ENCODE measurements at places on chromosomes 6 and 20.
A peak's percentile ranks its signal among the peaks of the same experiment; 100 is the strongest.

DNA sequence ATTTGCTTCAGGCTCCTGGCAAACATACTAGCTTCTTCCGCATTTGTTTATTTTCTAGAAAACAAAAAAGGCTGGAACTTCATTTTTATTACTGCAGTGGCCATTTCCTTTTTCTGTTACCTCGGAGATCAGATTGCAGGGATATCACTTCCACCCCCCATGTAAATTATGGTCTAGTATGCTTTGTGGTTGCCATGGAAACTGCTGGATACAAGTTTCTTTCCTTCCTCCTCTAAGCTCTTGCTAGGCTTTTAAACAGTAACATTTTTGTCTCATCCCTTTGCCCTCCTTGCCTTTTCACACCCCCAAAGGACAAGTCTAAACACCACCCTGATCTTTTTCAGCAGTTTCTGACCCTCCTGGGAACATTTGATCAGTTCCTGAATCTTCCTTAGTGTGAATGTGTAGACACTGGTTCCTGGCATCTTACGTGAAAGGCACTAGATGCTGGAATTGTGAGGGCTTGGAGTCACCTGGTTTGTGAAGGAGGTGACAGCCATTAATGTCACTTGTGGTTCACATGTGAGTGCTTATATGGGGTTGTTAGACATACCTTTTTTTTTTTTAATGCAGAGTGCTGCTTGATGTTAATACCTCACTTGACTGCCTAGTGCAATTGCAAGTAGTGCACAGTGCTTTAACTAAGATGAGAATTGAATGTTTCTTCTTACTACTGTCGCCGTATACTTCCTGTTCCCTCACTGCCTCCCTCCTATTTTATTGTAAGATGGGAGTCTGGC, 181.6 kb downstream of the JARID2 start:
- no peak for DNase-seq

- DNase-seq, result no peak
Measured at GRCh38 chr6:153001767-153002612, 519 bp downstream of the MTRF1L start.

- DNase-seq, result no peak
Measured at GRCh38 chr20:24991897-24992486, 559 bp downstream of the APMAP start.

DNA sequence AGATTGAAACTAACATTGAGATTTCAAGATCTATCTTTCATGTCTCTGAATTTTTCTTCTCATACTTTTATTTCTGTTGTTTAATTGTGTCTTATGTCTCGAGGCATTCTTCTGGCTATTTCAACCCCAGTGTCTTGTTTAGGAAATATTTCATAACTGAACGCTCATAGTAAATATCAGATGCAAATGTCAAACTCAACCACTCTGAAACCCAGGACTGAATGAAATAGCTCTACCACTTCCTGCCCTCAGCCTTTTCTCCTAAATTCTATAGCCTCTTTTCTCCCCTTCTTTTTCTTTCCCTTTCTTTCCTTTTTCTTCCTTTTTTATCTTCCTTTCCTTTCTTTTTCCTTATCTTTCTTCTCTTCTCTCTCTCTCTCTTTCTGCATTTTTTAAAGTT, 7.7 kb downstream of the ISM1 start:
- DNase-seq, result no peak

GRCh38 chr6:117138425-117138824, 126.9 kb upstream of the VGLL2 start:
- no peak for DNase-seq

DNA sequence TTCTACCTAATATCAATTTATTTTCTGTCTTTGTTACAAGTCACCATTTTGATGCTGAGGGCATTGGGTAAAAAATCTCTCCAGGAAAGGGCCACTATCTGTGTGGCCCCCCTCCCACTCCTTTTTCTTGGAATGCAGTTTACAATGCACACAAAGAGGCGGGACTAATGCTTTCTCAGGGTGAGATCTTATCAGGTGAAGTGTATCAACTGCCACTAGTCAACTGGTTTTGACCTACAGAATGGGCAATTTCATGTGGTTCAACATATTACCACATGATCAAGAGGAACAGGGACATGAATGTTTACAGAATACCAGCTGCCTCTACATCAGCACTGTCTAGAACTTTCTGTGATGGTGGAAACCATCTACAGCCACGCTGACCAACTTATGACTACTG, 3.7 kb downstream of the RRBP1 start:
- DNase-seq, result no peak

DNA sequence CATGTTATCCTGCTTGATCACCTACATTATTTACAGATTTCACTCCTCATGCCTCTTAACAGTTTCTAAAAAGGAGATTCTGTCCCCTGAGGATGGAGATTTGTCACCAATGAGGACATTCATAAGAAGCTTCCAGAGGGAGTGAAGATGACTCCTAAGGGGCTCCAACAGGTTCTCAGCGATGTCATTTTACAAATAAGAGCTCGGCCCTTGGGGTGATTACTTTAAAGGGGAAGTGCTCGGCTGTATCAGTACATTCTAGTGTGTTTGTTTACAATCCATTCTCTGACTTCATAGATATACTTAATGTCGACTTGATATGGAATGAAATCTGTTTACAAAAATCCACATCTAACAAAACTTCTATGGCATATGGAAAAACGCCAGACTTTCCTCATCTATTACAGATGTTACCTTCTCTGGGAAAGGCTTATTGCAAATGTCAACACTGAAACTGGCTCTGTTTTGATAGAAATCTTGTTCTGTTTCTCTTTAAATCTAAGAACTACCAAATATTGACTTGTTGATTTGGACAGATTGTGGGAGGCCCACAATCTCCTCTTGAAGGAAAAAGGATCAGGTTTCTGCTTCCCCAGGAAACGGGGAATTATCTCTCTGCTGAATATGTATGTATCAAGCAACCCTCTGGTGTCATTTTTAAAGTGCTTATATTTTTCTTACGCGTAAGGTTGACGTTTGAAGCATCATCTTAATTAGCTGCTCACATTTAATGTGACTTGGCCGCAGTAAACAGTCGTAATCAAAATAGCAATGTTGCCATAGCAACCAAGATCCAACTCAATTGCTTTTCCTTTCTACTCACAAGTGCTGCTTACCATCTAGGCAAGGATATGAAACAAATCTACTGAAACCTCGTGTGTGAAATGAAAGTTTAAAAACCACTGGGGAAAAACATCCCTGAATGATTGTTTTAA, 95.7 kb downstream of the SHLD1 start:
- DNase-seq, result no peak

- no peak for DNase-seq
Measured at GRCh38 chr6:157542414-157543160, 161.6 kb downstream of the ZDHHC14 start.

GRCh38 chr6:137764464-137764863, 102.6 kb upstream of the TNFAIP3 start:
- DNase-seq, result no peak

DNA sequence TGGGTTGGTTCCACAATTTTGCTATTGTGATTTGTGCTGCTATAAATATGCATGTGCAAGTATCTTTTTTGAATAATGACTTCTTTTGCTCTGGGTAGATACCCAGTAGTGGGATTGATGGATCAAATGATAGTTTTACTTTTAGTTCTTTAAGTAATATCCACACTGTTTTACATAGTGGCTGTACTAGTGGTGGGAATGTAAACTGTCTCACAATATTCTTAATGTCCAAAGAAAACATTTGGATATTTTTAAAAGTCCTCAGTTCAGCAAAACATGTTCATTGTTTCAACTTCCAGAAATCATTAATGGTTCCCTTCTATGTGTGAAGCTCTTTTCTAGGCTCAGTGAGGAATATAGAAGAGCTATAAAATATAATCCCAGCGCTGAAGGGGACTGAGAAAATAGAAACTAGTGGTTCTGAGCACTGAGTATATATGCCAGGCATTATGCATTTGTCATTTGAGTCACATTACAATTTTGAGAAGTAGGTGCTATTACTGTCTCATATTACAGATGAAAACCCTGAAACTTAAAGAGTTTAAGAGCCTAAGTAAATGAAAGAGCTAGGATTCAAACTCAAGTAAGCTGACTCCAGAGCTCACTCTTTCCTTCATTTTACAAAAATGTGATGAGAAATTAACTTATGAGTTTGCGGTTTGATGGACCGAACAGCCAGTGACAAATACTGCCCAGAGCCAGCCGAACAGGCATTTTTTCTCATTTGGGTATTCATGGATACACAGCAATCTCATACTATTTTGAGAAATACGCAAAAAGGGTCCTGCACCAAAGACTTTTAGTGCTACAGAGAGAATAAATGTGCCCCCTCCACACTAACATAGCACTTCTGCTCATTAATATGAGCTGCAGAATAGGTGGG, 250.1 kb downstream of the TBX18 start:
- DNase-seq, result no peak

DNA sequence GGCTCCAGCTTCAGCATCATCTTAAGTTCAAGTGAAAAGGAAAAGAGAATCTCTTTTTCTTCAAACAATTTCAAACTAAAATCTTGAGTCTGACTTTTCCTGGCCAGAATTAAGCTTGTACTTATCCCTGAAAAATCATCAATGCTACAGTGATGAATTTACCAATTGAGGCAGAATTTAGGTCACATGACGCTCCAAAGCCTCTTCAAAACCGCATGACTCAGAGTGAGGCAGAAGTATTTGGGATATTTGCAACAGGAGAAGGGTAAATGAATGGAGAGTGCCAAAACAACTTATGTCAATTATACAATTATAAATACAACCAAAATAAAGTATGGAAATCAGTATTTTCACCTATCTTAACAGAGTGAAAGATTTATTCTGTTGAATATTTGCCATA, 515.5 kb downstream of the COL12A1 start:
- DNase-seq, result no peak

- DNase-seq, result no peak
Measured at GRCh38 chr6:87136963-87137362, 18.4 kb upstream of the ZNF292 start.

GRCh38 chr20:61960836-61961235, 104.8 kb downstream of the TAF4 start:
- no peak for DNase-seq

DNA sequence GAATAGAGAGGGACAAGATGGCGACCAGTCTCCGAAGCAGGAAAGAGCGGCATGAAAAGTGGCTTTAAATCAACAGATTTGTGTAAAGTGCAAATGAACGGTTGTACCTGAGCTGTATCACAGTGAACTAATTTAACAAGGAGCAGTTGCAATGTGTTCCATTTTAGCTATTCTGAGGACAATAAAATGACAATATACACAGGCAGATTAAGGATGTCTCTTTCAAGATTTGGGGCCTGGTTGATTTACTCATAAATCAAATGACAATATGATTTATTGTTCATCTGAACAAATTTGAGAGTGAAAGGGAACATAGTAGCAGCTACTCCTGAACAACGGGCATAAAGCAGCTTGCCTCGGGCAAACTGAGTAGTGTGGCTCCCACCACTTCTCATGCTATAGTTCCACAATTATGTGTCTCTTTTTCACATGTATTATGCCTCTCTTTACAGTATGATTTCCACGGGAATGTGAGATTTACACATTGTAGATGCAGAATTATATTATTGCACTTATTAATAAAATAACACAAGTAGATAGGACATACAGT, 204.1 kb upstream of the AGPAT4 start:
- no peak for DNase-seq

- DNase-seq, result no peak
Measured at GRCh38 chr20:44080064-44080463, 106.9 kb downstream of the JPH2 start.

- no peak for DNase-seq
Measured at GRCh38 chr6:28747083-28747630, 176.6 kb downstream of the TRIM27 start.

GRCh38 chr6:26556263-26557070, 18.3 kb downstream of the HMGN4 start:
- DNase-seq, result no peak

DNA sequence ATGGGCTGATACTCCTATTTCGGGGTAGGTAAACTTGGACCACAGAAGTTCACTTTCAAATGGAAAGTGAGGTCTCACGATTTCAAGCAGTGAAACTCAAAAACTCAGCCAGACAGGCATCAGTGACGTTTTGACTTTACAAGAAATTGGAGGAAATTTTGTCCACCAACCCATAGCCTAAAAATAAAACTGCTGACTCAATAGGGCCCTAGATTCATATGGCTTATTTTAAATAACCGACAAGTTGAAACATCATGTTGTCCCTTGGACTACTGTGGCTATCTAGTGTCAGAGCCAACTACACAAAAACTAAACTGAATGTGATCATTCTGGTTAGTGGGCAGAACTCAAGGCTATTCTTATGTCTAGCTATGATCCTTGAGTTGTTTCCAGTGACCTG, 486.3 kb downstream of the GRIK2 start:
- DNase-seq, result no peak

DNA sequence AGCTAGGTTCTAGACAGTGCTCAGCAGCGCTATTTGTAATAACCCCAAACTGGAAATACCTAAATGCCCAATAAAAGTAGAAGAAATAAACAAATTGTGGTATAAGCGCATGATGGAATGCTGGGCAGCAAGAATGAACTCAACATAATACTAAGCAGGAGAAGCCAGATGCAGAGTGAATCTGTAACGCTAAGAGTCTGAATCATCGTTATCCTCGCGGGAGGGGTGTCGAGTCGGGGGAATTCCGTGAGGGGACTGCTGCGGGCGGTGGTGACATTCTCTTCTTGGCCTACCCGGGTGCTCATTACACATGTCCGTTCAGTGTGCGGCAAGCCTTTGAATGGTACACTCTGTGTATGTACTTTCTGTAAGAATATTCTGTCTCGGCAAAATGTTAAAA, 83.7 kb downstream of the SULF2 start:
- DNase-seq, result no peak

GRCh38 chr6:29792123-29793035, 35.2 kb upstream of the HLA-G start:
- DNase-seq, result peak; percentile 64

DNA sequence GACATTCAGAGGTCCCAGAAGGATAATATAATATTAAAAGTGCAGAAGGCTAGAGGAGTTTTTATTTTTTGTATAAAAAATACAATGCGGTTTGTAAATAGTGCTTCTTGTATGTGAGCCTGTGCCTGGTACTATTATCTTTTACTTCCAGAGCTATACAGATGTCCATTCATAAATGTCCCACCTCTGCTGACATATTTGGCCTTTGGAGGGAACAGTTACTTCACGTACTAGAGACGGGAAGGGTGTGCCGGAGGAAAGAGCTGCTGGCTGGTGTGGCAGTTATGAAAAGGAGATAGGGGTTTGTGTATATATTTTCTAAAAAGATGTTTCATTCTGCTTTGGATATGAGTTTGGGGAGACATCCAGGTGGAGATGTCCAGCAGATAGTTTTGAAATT, 8.8 kb downstream of the CD109 start:
- no peak for DNase-seq

DNA sequence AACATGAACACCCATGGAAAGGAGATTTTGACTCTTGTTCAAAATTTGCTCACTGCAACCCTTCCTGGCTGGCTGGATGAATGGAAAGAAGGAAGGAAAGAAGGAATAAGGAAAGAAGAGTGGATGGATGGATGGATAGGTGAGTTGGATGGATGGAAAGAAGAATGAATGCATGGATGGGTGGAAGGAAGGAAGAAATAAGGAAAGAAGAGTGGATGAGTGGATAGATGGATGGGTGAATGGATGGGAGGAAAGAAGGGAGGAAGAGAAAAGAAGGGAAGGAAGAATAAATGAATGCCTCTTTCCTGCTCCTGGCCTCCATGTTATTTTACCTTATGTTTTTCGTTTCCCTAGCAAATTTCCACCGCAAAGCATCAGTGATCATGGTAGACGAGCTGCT, 74.2 kb upstream of the RIN2 start:
- DNase-seq, result no peak

- no peak for DNase-seq
Measured at GRCh38 chr20:24402188-24402587, 67.2 kb upstream of the SYNDIG1 start.

All from stimulated activated CD8-positive, alpha-beta memory T cell treated with anti-CD3 and anti-CD28 coated beads, Interleukin-4, amount 100 ng/mL, for 1 hour (primary cell).